ENCODE measurements at places on chromosomes 2 and 18.

- DNase-seq: no peak
Measured at GRCh38 chr2:229342376-229342775, 71.3 kb upstream of the PID1 start.

GRCh38 chr2:163474889-163475288 lies 260.9 kb downstream of the FIGN start:
- no peak for DNase-seq

- no peak for DNase-seq
Measured at GRCh38 chr18:59140302-59140885, 710 bp downstream of the SEC11C start.

GRCh38 chr2:101398116-101398821 lies 11.0 kb upstream of the CREG2 start:
- no peak for DNase-seq

DNA sequence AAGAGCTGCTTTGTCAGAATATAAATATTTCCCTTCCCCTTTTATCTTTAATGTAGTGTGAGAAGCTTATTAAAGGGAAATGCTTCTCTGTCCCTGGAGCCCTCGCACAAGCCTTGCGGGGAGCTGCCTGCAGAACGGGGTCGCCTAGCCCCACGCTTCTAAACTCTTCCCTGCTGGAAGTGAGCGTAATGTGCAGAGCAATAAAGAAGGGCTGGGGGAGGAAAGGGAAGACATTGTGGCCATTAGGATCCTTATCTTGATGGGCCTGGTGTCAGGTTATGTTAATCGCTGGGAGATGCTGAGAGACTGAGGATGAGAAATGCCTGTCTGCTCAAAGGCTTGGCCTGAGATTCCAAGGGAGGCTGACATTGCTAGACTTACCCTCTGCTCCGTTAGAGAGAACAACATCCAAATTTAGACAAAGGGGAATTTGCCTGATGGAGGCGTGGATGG lies 18.9 kb upstream of the FZD7 start:
- no peak for DNase-seq
